Right cardiac atrium (tissue), 5 donors: ENCODE measurements at places on chromosomes 4 and X. TPM values are rescaled to one million over a fixed set of nuclear protein-coding genes. Genes with fewer than 3 reads are reported as not detected.

The GABRE gene
- total RNA-seq = 15.3 TPM

The FABP2 gene
- total RNA-seq = not detected

The ADH6 gene
- not detected for total RNA-seq

The GPR143 gene
- 0.20 TPM for total RNA-seq

The MAGEB17 gene
- total RNA-seq = not detected

The MTNR1A gene
- not detected for total RNA-seq

The MAGEA2B gene
- not detected for total RNA-seq

The CENPVL2 gene
- total RNA-seq = not detected

The MORF4L2 gene
- 204 TPM for total RNA-seq

The COL4A6 gene
- total RNA-seq = 14.0 TPM

The SHROOM2 gene
- total RNA-seq = 2.5 TPM

The SMC1A gene
- 48.2 TPM for total RNA-seq

The CT45A3 gene
- total RNA-seq = not detected

The CSAG2 gene
- not detected for total RNA-seq

The STBD1 gene
- 31.9 TPM for total RNA-seq

The TMPRSS11A gene
- total RNA-seq = not detected

The SCML1 gene
- total RNA-seq = 8.3 TPM

The CLDN22 gene
- not detected for total RNA-seq

The ZCCHC12 gene
- not detected for total RNA-seq

The RBM46 gene
- not detected for total RNA-seq

The KIT gene
- 1.5 TPM for total RNA-seq

The DUSP9 gene
- total RNA-seq = not detected

The P2RY4 gene
- not detected for total RNA-seq

The SMAD1 gene
- 12.0 TPM for total RNA-seq

The SRPX2 gene
- 27.6 TPM for total RNA-seq
